Choroid plexus epithelial cell (primary cell): ENCODE measurements at places on chromosomes 6 and 20.

DNA sequence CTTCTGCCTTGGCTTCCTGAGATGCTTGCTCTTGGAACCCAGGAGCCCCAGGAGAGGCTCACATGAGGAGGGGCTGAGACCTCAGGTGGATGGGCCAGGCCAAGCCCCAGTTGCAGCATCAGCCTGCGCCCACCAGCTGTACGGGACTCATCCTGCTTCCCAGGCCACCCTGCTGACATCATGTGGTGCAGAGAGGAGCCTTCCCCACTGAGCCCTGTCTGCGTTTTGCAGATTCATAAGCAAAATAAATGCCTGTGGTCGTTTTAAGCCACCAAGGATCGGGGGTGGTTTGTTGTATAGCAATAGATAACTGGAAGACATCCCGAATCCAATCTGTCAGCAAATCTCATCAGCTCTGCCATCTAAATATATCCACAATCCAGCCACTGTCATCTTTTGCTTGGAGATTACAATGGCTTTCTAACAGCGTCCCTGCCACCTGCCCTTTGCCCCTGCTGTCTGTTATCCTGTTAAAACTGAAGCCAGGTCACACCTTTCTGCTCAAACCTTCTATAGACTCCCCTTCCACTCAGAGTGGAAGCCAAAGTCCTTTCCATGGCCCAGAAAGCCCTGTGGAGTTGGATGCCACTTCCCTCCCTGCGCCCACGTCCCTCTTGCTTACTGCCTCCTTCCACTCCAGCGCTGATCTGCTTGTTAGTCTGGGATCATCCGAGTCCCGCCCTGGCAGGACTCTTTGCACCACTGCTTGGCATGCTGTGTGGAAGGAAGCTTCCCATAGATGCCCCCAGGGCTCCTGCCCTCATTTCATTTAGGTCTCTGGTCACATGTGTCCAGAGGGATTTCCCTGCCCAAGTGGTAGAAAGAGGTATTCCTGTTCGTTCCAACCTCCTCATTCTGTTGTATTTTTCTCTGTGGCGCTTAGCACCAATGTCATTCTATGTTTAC, 24.0 kb upstream of the MLN start:
- peak; percentile 80 for DNase-seq

DNA sequence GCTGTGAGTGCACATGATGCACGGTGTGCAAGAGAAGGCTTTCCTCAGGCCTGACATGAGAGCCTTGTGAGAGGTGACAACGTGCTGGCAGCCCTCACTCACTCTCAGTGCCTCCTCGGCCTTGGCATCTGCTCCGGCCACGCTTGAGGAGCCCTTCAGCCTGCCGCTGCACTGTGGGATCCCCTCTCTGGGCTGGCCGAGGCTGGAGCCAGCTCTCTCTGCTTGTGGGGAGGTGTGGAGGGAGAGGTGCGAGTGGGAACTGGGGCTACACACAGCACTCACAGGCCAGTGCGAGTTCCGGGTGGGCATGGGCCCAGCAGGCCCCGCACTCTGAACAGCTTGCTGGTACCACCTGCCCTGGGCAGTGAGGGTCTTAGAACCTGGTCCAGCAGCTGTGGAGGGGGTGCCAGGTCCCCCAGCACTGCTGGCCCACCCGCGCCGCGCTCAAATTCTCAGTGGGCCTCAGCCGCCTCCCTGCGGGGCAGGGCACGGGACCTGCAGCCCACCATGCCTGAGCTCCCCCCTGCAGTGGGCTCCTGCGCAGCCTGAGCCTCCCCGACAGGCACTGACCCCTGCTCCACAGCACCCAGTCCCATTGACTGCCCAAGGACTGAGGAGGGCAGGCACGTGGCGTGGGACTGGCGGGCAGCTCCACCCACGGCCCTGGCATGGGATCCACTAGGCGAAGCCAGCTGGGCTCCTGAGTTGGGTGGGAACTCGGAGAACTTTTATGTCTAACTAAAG, 74.9 kb upstream of the BMP5 start:
- DNase-seq, result no peak

- peak; percentile 48 for DNase-seq
Measured at GRCh38 chr20:62860391-62860923, 1.2 kb downstream of the TCFL5 start.

- no peak for DNase-seq
Measured at GRCh38 chr6:39982720-39983119, 48.5 kb upstream of the MOCS1 start.

- DNase-seq, result peak; percentile 52
Measured at GRCh38 chr6:137927777-137928218, 60.7 kb downstream of the TNFAIP3 start.

GRCh38 chr6:76035713-76036112, 36.7 kb downstream of the IMPG1 start:
- DNase-seq, result no peak

DNA sequence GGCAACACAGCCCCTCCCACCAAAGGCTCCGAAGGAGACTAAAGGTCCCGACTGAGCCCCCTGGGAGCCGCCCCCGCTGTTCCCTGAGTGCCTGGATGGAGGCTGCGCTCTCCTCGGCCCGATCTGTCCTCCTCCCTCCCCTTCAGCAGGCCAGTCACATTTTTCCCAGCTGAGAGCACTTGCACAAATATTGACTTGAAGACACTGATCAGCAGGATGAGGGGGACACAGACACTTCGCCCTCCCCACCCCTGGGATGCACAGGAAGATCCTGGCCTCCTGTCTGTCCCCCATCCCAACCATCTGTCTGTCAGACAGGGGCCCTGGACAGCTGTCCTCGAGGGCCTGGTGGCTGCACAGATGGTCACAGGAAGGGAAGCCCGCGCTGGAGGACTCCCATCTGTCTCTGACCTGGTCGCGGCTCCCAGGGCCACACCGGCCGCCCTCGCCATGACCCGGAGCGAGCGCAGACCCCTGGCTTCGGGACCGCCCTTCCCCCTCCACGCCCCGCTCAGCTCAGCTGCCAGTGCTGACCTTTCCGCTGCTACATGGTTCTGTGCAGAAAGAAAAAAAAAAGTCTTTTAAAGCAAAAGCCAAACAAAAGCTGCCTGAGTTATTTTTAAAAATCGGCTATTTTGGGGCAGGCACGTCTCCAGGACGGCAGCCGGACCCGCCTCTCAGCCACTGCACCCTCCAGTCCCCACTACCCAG, 11.1 kb downstream of the LAMA5 start:
- DNase-seq, result peak; percentile 69

DNA sequence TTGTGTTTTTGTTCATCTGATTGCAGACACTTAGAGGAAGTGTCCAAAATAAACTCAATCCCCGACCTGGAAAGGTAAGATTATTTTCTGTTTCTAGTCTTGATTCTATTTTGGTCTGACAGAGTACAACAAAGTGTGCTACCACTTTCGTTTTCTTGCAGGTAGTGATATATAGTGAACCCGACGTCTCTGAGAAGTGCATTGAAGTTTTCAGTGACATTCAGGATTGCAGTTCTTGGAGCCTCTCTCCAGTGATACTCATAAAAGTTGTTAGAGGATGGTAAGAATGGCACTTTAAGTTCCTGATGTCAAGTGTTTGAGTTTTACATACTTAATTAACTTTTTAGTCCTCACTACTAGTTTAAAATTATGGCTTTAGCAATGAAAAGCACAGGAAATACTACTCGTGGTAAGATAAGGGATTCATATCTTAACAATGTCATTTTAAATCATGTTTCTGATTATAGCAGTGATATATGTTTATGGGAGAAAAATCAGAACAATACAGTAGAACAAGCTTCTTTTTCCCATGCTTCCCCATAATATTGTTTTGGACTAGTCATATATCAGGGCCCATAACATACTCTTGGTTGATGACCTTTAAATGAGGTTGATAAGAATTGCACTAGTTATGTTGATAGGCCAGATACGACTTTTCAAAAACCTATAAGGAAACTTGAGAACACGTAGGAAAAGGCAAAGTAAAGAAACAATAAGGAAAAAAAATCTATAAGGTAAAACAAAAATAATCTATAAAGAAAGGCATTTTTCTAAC, 104.0 kb downstream of the RTN4IP1 start:
- DNase-seq, result no peak

GRCh38 chr6:12815884-12816600, 99.5 kb downstream of the PHACTR1 start:
- DNase-seq, result no peak

- DNase-seq, result no peak
Measured at GRCh38 chr20:4299216-4299615, 283.9 kb upstream of the RNF24 start.

- DNase-seq, result no peak
Measured at GRCh38 chr6:441126-441920, 49.8 kb downstream of the IRF4 start.

GRCh38 chr6:134424165-134424797, 106.4 kb upstream of the SGK1 start:
- peak; percentile 38 for DNase-seq

- no peak for DNase-seq
Measured at GRCh38 chr6:23305325-23305943, 736.1 kb downstream of the HDGFL1 start.

- DNase-seq, result peak; percentile 22
Measured at GRCh38 chr6:134253681-134254080, 64.2 kb downstream of the SGK1 start.

GRCh38 chr6:144215402-144215931, 65.2 kb downstream of the STX11 start:
- DNase-seq, result peak; percentile 32

DNA sequence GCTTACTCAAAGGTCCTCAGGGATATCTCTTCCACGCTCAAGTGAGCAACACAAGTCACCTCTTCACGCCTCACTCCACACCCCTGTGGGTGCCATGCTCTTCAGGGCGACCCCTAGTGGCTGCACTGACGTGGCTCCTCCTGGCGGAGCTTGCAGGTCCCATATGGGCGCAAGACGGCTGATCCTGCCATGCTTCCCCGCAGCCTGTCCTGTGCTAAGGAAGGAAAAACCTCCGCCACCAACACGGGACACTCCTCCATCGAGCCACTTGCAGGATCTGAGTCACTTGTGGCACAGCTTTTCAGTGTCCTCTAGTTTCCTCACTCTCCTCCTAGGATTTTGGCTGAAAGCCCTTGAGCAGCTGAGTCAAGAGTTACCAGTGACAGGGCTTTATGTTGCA, 90.7 kb downstream of the KHDC1L start:
- peak; percentile 58 for DNase-seq

DNA sequence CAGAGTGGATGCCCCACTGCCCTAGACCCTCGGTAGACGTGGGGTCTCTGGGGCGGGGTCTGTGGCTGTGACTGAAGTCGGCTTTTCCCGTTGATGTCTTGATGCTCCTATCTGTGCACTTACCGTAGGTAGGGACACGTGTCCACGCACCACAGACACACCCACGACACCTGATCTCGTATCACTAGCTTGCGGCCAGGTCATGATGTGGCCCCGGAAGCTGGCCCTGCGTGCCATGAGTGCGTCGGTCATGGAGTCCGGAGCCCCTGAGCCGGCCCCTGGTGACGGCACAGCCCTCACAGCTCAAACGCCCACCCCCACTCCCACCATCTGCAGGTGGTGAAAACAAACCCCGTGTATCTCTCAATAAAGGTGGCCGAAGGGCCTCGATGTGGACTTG, 33.9 kb upstream of the MRGBP start:
- DNase-seq, result no peak

DNA sequence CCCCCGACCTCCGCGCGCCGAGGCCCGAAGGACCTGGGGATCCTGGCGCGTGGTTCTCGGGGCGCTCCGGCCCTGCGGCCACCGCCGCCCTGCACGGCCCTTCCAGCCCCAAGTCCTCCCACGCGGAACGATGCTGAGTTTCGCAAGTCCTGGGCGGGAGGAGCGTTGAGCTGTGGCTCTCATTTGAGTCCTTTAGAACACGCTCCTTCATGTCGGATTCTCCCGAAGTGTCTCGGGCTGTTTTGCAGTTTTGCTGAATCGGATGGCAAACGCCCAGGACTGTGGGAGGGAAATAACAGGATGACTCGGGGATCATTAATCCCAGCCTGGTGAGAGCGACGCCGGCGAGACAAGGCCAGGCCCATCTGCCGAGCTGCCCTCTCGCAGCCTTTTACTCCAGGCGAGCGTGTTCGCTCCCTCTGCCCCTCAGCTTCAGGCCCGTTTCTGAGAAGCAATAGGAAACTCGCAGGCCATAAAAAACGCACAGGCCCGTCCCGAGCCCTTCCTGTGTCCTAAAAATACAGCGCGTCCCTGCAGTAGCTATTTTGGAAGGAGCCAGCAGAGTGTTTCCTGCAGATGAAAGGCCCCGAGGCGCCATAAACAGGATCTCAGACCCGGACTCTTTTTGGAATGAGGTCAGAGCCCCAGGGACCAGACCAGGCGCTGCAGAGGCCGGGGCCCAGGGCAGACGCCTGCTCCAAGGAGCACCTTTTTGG, 153.5 kb downstream of the DLL1 start:
- no peak for DNase-seq

DNA sequence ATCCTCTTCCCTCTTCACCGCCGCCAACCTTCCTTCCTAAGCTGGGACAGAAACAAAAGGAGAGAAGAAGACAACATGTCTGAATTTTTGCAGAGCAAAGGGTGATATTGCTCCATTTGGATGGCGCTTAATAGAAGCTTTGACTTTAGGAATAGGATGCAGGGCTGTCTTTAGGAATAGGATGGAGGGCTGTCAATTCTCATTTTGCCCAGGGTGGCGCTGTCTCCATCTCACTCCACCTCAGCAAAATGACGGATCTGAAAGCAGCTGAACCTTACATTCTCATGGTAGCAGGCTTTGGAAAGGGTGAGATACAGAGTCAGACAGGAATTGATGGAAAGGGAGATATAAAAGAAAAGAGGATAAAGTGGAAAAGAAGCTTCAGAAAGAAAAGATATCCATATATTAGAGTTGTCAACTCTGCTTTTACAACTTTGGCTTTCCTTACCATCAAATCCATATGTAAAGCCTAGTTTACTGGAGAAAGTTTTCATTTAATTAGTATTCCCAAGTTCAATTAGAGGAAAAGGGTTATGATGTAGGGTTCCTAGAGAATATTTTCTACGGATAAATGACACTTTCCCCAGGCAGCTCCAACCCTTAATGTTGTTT, 2.4 kb downstream of the MTCL3 start:
- DNase-seq, result peak; percentile 75

GRCh38 chr20:35252037-35252461, 25.6 kb downstream of the MMP24 start:
- no peak for DNase-seq

GRCh38 chr6:53241938-53242337, 93.3 kb upstream of the GCM1 start:
- DNase-seq, result no peak

- peak; percentile 45 for DNase-seq
Measured at GRCh38 chr6:30730601-30731435, 10.7 kb downstream of the TUBB start.

- DNase-seq, result no peak
Measured at GRCh38 chr6:125966569-125966968, 10.0 kb downstream of the HINT3 start.

- peak; percentile 58 for DNase-seq
Measured at GRCh38 chr6:139367810-139368351, 6.6 kb downstream of the CITED2 start.

GRCh38 chr6:170279977-170280688, 10.7 kb downstream of the DLL1 start:
- peak; percentile 21 for DNase-seq

- no peak for DNase-seq
Measured at GRCh38 chr6:13282393-13283069, 45.8 kb downstream of the TBC1D7 start.

GRCh38 chr6:15915508-15916178, 213.2 kb upstream of the MYLIP start:
- DNase-seq, result no peak
